ENCODE measurements at places on chromosomes 11 and 22. TPM values are rescaled to one million over a fixed set of nuclear protein-coding genes. Genes with fewer than 3 reads are reported as not detected.
A peak's percentile ranks its signal among the peaks of the same experiment; 100 is the strongest.

Gene ST3GAL4
- 46.0 TPM for total RNA-seq

- H3K4me1 ChIP-seq: no peaks in the 10 kb centered on the region
- DNase-seq: peak; percentile 48
- no peak overlapping the region for H3K27ac ChIP-seq
- H3K36me3 ChIP-seq: no peaks in the 10 kb centered on the region
- H3K4me3 ChIP-seq: no peak overlapping the region
- no peaks in the 10 kb centered on the region for H3K27me3 ChIP-seq
Measured at GRCh38 chr11:80532633-80533232, 1091.9 kb upstream of the TENM4 start.

DNA sequence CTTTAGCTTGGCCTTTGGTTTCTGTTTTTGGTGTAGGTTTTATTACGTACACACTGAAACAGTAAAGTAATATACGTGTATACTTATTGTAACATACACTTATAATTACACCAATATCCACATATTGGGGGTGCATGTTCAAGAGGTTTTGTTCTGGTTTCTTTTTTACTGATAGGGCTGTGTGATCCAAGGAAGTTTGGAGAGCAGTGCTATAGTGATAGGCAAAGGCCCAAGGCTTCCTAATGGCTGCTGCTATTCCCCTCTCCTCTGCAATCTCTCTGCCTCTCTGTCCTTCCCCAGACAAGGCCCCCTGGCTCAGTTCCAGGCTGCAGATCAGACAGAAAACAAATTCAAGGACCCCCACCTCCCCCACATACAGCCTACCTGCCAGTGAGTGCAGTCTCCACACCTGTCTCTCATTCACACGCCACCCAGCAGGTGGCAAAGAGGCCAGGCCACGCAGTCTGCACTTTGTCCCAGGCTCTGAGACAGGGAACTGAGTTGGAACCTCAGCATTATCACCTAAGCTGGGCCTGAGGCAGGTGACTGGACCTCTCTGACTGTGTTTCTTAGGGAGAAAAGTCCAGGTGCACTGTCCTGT is 15.1 kb downstream of the TMEM184B start:
- H3K36me3 ChIP-seq: no peaks in the 10 kb centered on the region
- no peaks in the 10 kb centered on the region for H3K27me3 ChIP-seq
- peak overlapping the region; percentile 35 for H3K4me3 ChIP-seq

GRCh38 chr22:49768077-49768910 is 59.4 kb downstream of the BRD1 start:
- peak; percentile 60 for DNase-seq
- no peak overlapping the region for H3K27ac ChIP-seq
- no peaks in the 10 kb centered on the region for H3K4me1 ChIP-seq
- peaks cover 9% of the 10 kb centered on the region for H3K36me3 ChIP-seq
- no peak overlapping the region for H3K4me3 ChIP-seq

- no peak for DNase-seq
- no peaks in the 10 kb centered on the region for H3K4me1 ChIP-seq
- H3K36me3 ChIP-seq: no peaks in the 10 kb centered on the region
- H3K27me3 ChIP-seq: no peaks in the 10 kb centered on the region
Measured at GRCh38 chr11:45298718-45299117, 12.6 kb upstream of the SYT13 start.
